Mammary microvascular endothelial cell (primary cell): ENCODE measurements at places on chromosomes 4 and X. TPM values are rescaled to one million over a fixed set of nuclear protein-coding genes. Genes with fewer than 3 reads are reported as not detected.

OTC gene
- not detected in 2 replicates for total RNA-seq

ETDA gene
- total RNA-seq: not detected in 2 replicates

TRO gene
- 0.84 and 0.87 TPM in 2 replicates for total RNA-seq

FAM53A gene
- total RNA-seq: 0.39 and 0.60 TPM in 2 replicates

MAGEA9B gene
- total RNA-seq: not detected in 2 replicates

DUSP9 gene
- total RNA-seq: not detected in 2 replicates

VCX2 gene
- total RNA-seq: not detected in 2 replicates

CRLF2 gene
- 0.47 TPM in 1 of 2 replicates, not detected in the other for total RNA-seq

MUC7 gene
- not detected in 2 replicates for total RNA-seq

NXF2B gene
- not detected in 2 replicates for total RNA-seq

PPEF1 gene
- total RNA-seq: not detected in 2 replicates

PAGE4 gene
- total RNA-seq: not detected in 2 replicates

USP17L29 gene
- total RNA-seq: not detected in 2 replicates

TCP11X2 gene
- total RNA-seq: not detected in 2 replicates

ERCC6L gene
- 6.7 and 7.9 TPM in 2 replicates for total RNA-seq
